CD14-positive monocyte (primary cell): ENCODE measurements at places on chromosomes 13 and 19.
A peak's percentile ranks its signal among the peaks of the same experiment; 100 is the strongest.

GRCh38 chr13:93660391-93661063 is 433.9 kb downstream of the GPC6 start:
- no peak for DNase-seq

DNA sequence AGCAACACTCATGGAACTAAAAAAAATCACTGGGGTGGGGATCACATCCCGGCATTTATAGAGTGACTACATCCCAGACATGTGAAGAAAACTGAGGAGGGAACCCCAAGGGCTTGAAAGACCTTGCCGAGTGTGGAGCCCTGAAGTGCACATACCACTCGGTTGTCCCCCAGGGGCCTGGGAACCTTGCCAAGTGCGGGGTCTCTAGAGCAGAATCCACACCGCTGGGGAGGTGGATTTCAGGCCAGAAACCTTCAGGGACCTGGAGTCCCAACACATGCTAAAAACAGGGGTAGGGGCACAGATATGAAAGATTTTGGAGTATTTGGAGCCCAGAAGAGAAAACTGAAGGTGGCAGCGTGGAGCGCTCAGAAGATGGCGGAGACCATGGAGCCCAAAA is 35.2 kb downstream of the ERICH4 start:
- no peak for DNase-seq

DNA sequence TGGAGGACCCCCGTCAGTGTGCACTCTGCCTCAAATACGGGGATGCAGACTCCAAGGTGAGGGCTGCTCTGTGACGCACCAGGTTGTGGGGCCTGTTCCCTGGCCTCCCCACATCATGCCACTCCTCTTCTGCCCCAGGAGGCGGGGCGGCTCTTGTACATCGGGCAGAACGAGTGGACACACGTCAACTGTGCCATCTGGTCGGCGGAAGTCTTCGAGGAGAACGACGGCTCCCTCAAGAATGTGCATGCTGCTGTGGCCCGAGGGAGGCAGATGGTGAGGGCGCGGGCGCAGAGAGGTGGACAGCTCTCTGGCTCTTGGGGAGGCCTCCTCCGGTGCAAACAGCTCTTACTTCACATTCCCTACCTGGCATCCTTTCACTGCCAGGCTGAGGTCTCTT is 11.2 kb downstream of the KMT2B start:
- DNase-seq, result no peak

GRCh38 chr13:59247171-59247570 is 916.6 kb downstream of the DIAPH3 start:
- DNase-seq, result no peak

DNA sequence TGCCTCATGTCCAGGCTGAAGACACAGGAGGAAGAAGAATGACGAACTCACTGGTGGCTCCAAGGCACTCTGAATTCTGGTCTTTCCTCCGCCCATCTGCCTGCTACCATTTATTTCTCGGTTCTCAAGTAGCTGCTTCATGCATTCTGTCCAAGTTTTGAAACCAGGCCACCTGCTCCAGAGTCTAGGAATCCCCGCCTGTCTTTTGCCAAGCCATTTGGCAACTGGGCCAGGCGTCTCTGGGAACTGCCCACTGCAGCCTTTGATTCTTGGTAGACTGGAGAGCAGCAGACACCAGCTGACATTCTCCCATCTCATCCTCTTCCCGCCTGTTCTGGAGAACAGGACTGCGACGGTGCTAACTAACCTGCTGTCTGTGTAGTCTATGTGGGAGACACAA is 10.8 kb downstream of the SLC35E1 start:
- DNase-seq, result no peak

DNA sequence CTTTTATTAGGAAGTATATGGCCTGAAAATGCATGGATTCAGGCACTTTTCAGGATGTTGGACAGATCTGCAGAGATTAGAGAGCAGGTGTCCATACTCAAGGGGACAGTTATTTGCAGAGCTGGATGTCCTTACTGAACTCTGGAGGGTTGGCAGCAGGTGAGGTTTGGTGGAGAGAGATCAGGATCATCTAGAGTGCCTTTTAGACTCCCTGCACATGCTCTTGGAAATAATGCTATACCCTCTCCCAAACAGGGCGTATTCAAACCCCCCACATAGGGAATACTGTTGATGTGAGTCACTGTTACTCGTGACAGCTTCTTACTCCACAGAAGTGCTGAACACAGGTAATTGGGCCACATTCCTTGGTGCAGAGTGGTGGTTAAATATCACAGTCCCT is 725.7 kb upstream of the SGCG start:
- no peak for DNase-seq

- no peak for DNase-seq
Observed at GRCh38 chr13:97726664-97727280, 226.7 kb upstream of the IPO5 start.

DNA sequence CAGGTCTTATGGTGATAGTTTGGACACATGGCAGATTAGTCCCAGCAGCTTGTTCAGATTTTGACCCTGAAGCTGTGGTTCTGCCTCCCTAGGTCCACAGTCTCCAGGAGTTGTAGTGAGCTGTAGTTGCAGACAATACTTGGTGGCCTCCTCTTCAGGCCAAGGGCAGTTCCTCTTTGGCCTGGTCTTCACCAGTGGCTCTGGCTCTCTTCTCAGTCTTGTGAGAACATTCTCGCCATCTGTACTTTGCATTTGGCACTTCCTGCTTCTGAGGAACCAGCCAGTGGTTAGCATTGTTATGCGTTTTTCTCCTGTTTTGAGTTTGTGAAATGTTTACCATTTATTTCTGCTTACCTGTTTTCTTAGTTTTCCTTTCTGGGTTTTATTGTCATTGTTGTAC is 40.7 kb downstream of the PCCA start:
- peak; percentile 64 for DNase-seq

DNA sequence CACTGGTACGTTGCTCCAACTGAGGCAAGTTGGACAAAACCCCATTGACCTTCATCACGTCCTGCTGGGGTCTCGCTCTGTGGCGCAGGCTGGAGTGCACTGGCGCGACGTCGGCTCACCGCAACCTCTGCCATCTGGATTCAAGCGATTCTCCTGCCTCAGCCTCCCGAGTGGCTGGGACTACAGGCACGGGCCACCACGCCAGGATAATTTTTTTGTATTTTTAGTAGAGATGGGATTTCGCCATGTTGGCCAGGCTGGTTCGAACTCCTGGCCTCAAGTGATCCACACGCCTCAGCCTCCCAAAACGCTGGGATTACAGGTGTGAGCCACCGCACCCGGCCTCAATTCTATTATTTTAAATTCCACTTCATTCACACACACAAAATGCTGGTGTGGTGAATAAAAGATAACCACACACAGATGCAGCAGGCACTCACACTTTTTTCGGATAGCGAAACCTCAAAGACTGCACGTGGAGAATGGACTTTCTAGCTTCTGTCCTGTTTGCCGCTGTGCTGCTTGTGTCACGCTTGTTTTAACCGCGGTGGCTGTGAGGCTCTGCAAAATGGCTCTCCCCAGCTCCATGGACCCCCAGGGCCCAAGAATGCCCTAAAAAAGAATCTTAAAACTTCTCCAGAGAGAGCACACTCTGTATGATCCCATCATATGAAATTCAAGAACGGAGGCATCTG is 58.4 kb downstream of the COL4A1 start:
- DNase-seq, result no peak

DNA sequence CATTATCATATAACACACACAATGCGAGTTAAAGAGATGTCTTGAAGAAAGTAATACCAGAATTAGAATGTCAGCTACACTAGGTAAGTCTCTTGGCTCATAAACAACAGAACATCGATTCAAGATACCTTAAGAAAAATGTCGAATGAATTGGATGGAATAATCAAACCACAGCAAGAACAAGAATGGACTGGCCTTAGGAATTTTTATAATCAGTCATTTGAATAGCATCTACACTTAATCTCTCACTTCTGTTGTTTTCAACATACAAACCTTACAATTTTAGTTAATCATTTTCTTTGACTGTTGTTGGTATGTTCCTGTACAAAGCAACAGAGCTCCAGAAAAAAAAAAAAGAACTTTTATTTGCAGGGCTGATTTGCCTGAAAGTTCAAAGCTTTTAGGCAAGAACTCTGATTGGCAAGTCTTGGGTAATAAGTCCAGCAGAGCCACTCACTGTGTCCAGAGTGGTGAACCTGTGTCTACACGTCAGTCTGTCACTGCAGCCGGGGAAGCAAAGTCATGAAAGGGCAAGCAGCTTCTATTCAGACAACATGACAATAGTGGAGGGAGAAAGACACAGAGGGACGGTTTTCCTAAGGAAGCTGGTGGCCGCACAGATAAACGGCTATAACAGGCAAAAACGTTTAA is 1026.1 kb upstream of the MIR17HG start:
- no peak for DNase-seq
